ENCODE measurements at places on chromosomes 2 and 18.

- no peak for ATAC-seq
Measured at GRCh38 chr2:3807853-3808252, 104.5 kb downstream of the DCDC2C start.

GRCh38 chr2:69253112-69253511, 133.9 kb downstream of the GFPT1 start:
- peak; percentile 73 for ATAC-seq

DNA sequence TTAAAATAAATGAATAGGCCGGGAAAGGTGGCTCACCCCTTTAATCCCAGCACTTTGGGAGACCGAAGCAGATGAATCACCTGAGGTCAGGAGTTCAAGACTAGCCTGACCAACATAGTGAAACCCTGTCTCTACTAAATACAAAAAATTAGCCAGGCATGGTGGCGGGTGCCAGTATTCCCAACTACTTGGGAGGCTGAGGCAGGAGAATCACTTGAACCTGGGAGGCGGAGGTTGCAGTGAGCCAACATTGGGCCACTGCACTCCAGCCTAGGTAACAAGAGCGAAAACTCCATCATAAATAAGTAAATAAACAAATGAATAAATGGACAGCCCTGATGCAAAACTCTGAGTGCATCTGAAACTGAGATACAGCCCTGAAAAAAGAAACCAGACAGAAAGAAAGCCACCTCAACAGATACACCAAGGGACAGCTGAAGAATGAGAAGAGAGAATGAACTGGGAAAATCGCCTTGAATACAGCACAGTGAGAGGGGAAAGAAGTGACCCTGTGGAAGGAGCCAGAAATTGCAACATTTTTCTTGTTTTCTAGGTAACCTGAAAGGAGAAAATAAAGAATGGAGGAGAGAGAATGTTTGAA, 64.4 kb downstream of the TRABD2A start:
- ATAC-seq: no peak

DNA sequence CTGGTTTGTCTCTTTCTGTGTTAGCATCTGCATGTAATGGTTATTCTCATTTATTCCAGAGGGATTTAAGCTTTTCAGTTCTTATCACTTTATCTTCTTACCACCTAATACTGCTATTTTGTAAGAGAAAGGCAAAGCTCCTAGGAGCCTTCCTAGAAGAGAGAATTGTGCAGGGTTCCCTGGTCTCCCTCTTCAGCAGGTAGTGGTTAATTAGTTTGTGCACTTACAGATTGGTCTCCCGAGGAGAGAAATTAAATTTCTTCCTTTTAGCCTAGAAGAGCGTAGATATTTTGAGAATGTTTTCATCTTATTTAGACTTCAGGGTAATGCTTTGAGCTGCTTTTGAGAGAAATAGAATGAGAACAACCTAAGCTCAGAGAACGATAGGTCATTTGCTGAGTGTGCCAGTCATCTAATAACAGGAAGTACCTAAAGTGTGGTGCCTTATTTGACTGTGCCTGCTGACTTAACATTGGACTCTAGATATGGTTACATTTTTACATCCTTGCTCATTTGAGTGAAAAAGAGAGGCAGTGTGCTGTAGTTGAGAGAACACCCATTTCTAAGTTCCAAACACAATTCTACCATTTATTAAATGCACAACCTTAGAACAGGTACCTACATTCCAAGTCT, 651.4 kb downstream of the STK39 start:
- no peak for ATAC-seq

GRCh38 chr2:61151436-61151835, 10.6 kb upstream of the C2orf74 start:
- no peak for ATAC-seq

GRCh38 chr2:160406591-160407392, 86.8 kb downstream of the RBMS1 start:
- peak; percentile 47 for ATAC-seq

- no peak for ATAC-seq
Measured at GRCh38 chr18:42533009-42533575, 578.1 kb downstream of the PIK3C3 start.

- ATAC-seq: no peak
Measured at GRCh38 chr2:178723786-178724346, 83.4 kb downstream of the TTN start.

DNA sequence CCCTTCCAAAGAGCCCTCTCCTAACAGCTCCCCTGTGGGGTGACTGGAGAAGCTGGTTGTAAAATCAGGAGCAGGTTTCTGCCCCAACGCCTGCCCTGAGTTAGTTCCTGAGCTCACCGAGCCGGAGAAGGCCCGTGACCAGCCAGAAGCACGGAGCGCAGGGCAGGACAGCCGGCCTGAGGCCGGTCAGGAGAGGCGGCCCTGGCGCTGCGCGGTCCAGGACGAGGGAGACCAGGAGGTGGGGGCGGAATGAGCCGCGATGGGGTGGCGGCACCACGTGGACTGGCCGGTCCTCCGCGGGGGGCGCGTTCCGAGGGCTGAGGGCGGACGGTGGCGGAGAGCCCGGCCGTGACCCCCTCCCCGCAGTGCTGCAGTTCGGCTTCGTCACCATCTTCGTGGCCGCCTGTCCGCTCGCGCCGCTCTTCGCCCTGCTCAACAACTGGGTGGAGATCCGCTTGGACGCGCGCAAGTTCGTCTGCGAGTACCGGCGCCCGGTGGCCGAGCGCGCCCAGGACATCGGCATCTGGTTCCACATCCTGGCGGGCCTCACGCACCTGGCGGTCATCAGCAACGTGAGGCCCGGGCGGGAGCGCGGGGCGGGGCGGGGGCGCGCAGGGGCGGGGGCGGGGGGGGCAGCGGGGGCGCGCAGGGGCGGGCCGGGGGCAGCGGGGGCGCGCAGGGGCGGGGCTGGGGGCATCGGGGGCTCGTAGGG, 29.0 kb downstream of the ANO7 start:
- ATAC-seq: peak; percentile 82

GRCh38 chr2:30254685-30255001, 23.3 kb downstream of the LBH start:
- no peak for ATAC-seq

GRCh38 chr2:9971105-9971818, 19.8 kb downstream of the GRHL1 start:
- ATAC-seq: no peak

DNA sequence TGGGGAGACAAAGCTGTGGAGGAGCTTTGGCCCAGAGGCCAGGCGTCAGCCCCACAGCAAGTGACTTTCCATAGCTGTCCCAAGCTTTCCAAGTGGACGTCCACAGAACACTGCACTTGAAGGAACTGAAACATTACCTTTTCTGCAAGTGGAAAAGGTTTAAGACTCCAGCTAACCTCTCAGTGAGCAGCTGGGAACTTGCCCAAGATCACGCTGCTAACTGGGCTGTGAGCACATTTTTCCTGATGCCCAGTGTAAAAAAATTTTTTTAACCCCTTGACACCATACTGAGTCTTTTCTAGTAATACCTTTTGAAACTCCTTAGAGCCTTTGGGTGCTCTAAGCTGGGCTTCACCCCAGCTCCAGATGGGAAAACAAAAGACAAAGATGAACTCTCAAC, 256.7 kb downstream of the HAUS1 start:
- no peak for ATAC-seq

- no peak for ATAC-seq
Measured at GRCh38 chr2:233448220-233448559, 93.9 kb downstream of the DGKD start.

DNA sequence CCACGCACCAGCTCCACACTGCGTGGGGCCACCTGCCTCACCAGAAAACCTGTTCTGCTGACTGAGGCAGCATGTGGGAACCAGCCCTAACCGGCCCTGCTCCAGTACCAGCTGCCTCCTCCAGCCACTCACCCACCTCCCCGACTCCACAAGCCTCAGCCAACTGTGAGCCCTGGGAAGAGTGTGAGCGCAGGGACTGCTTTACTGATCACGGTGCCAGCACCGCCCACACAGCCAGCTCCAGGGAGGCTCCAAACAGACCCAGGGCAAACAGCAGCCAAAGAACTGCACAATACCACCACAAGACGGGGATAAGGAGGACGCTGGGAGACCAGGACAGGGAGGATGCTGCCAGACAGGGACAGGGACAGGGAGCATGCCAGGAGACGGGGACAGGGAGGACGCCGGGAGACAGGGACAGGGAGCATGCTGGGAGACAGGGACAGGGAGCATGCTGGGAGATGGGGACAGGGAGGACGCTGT, 28.4 kb downstream of the EIPR1 start:
- ATAC-seq: no peak

DNA sequence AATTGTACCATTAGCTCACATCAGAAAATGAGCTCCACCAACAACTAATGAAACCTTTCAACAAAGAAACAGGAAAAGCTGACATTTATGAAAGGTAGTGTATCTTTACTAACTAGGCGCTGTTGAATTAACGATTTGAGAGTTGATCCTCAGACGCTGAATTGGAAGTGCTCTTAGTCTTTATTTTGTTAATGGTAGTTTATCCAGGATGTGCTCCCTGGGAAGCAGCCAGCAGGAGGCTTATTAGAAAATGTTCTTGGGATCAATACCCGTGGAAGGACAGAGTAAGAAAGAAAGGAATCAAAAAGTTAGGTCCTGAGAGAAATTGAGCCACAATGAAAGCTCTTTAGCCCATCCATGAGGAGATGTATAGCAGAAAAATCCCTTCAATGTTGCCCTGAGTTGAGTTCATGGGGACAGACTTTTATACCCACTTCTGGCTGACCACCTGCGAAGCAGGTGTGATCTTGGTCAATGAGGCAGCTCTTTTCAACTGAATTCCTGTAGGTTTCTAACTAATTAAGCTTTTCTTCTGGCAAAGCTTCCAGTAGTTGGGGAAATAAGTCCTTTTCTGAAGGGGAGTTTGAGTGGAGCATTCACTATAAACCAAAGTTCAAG, 492.6 kb upstream of the REG3G start:
- ATAC-seq: no peak
